Right lung (tissue), 10 donors: ENCODE measurements at places on chromosomes 11 and 22.

DNA sequence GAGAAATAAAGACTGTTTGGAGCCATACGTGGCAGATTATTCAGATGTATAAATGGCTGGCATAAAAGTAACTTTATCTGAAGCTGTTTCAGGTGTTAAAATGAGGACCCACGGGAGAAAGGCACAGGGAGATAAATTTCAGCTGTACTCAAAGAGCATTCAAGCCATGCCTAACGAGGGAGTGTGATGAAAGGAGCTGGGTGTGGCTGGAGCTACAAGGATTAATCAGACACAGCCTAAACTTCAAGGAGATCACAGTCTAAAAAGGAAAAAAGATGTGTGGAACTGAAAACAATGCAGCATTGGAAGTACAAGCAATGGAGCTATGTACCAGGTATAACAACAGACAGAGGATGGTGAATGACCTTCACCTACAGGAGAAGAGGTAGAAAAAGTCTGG lies 120.8 kb upstream of the APOA1 start:
- DNase-seq: no peak

- DNase-seq: no peak
These were observed 6.2 kb downstream of the ROBO4 start for GRCh38 chr11:124891373-124891861.

DNA sequence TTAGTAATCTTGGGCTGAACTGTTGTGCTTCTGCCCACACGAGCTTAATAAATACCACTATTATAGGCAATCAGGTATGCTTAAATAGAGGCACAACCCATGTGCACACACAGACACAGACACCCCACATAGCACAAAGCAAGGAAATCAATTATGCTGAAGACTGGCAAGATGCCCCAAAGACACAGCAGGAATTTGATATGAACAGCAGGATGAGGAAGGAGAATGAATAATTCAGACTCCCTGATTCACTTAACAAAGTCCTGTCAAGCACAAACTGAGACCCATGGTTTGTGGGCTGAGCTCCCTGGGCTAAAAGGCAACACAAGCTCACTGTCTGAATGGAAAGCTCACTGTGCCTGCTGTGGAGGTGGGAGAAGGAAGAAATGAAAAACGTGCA lies 42.5 kb downstream of the RBFOX2 start:
- no peak for DNase-seq

DNA sequence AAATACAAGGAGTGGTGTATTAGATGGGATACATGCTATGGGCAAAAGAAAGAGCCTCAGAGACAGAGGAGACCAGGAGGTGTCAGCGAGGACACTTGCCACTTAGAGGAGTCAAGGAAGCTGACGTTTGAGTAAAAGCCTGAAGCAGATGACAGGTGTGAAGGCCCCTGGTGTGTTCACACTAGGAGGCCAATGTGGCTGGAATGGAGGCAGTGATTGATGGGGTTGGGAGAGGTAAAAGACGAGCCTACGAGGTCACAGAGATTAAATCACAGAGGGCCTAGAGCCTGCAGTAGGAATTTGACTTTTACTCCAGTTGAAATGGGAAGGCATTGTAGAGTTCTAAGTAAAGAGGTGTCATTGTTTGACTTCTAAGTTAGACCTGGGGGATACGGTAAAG lies 12.0 kb upstream of the GDPD5 start:
- DNase-seq: no peak

DNA sequence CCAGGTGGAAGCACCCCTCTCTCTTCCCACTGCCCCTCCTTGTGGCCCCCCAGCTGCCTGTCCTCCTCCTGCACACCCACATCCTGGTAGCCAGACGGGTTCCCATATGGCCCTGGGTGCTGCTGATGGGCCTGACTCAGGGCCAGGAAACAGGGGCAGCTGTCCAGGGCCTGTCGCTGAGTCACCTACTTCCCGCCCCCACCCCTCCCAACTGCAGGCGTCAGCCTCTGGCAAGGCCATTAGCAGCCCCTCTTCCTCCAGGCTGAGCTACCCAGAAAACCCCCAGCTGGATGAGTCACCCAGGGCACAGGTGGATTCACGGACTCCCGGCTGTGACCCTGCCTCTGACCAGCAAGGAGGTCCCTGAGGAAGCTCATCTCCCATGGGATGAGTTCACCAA lies 6.9 kb upstream of the GAL start:
- no peak for DNase-seq

DNA sequence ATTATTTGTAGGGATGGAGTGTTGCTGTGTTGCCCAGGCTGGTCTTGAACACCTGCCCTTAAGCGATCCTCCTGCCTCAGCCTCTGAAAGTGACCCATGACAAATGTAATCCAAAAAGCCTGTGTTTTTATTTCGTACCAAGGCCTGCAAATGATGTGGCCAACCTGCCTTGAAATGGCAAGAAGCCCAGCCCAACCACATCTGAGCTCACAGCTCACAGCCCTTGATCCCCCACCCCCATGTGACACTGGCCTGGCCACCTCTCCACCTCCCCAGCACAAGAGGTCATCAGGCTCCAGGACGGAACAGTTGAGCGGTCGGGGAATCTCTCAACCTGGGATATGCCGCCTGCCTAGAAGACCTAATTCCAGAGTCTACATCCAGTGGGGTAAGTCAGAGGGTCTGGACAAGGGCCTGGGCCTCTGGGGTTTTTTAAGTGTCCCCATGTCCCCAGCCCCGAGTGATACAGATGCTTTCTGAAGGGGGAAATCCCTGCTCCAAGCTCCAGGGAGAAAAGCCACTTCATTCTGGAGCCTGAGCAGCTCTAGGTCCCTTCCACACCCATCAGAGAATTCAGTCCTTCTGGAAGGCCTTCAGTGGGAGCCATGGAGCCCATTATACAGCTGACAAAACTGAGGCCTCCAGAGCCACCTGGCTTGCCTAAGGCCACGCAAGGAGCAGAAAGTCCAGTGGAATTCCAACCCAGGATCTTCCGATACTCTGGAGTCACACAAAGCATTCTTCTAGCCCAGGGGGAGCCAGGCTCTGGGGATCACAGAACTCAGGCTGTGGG lies 70.7 kb downstream of the MN1 start:
- no peak for DNase-seq

DNA sequence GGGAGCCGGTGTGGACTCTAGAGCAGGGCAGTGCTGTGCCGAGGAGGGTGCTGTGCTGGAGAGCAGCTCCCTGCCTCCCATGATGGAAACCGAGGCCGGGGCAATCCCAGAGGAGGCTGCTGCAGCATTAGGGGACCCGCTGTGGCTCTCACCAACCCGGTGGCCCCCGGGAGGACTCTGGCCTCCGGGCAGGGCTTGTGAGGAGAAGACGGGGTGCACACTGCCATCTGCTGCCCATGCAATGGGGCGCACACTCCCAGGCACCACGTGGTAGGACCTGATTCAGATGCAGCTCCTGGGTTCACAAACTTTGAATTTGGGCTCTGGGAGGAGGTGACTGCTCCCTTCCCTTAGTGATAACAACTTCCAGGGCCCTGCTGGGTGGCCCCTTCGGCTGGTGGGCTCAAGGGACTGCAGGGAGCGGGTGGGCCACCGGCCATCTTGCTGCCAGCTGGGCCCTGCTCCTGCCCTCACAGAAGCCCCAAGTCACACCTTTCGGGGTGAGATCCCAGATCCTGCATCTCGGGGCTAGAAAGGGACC lies 93.8 kb upstream of the FGF3 start:
- DNase-seq: no peak

- no peak for DNase-seq
These were observed 185.7 kb downstream of the BCR start for GRCh38 chr22:23365961-23366360.

GRCh38 chr22:32735526-32735925 lies 66.0 kb upstream of the TIMP3 start:
- no peak for DNase-seq

DNA sequence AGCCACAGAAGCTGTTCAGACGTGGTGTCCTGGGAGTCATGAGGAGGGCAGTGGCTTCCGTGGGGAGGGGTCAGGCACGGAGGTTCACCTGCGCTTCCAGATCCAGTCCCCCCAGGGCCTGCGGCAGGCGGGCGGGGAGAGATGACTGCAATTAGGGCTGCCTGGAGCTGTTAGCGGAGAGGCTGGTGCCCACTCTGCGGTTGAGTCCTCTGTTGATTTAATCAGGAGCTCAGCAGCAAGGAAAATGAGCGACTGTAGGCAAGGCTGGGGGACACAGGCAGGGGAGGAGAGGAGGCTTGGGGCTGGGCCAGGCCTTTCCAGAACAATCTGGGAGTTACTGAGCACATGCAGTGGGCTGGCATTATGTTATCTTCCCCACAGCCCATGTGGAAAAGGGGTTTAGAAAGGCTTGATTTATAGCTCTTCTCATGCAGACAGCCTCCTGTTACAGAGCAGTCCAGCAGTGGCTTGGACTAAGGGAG lies 13.1 kb downstream of the PLCB3 start:
- DNase-seq: no peak

- no peak for DNase-seq
These were observed 190.4 kb downstream of the BRD1 start for GRCh38 chr22:49637255-49637760.

GRCh38 chr22:49206281-49206680 lies 621.4 kb downstream of the BRD1 start:
- no peak for DNase-seq

- DNase-seq: peak; percentile 76
These were observed 10.7 kb upstream of the MRGPRX2 start for GRCh38 chr11:19071255-19071654.

- DNase-seq: no peak
These were observed 122.6 kb upstream of the LMO1 start for GRCh38 chr11:8386134-8386864.

DNA sequence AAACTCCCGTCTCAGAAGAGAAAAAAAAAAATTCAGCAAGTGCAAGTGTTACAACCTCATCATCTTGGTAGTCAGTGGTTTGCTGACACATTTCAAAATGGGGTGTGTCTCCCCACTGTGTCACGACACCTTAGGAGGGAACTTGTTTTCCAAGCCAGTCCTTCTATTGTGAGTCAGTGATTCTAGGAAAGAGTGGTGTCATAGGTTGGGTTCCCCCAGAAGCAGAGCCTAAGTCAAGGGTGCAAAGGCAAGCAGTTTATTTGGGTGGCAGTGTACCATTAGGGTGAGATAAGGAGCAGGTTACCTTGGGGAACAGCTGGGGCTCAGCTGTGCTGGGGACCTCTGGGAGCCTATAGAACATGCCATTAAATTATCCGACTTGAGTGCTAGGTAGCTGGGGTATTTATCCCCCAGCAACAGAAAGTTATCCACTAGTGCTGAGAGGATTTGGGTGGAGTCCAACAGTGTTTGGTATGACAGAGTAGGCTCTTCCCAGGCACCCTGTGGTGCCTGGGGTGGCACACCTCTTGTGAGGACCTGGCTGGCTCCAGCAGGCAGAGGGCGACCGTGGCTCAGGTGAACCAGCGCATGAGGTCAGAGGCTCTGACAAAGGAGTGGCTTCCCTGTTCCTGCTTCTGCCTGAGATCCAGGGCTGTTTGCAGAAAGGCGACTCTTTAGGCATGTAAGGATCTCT lies 41.7 kb downstream of the KIAA1671 start:
- no peak for DNase-seq

DNA sequence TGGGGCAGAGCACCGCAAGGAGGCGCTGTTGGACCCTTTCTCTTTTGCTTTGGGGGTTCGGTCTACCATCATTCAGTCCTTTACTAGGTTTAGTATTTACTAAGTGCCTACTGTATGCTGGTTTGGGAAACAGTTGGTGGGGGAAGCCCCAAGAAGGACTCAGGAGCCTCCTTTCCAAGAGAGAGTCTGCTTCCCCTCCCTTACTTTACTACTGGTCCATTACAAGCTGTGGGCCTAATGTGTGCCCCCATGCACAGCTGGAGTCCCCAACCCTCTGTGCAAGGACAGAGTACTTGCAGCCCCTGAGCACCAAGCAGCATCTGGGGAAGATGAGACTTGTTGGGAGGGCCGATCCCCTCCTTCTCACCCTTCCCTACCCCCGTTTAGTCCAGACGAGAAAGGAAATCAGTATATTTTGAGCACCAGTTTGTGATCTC lies 876 bp upstream of the UBE2L6 start:
- no peak for DNase-seq

GRCh38 chr11:75346912-75347647 lies 4.4 kb downstream of the ARRB1 start:
- no peak for DNase-seq

- no peak for DNase-seq
These were observed 14.8 kb downstream of the TAB1 start for GRCh38 chr22:39414377-39414776.

DNA sequence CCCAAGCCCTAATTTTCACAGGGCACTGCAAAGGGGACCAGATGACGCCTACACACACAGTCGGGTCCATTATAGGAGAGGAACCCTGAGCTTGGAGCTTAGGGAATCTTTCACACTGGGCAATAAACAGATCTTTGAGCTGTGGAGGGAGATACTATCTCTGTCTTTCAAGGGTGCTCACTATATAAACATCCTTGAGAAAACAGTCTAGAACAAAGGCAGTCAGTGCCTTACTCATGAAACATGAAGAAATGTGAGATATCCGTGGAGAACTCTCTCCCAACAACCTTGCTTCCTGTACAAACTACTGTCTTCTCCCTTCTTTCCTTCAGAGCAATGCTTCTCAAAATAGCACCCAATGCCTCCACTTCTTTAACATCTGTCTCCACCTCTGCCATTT lies 109.0 kb upstream of the APOA1 start:
- DNase-seq: no peak

- DNase-seq: no peak
These were observed 56.8 kb upstream of the CLMP start for GRCh38 chr11:123251657-123252344.

DNA sequence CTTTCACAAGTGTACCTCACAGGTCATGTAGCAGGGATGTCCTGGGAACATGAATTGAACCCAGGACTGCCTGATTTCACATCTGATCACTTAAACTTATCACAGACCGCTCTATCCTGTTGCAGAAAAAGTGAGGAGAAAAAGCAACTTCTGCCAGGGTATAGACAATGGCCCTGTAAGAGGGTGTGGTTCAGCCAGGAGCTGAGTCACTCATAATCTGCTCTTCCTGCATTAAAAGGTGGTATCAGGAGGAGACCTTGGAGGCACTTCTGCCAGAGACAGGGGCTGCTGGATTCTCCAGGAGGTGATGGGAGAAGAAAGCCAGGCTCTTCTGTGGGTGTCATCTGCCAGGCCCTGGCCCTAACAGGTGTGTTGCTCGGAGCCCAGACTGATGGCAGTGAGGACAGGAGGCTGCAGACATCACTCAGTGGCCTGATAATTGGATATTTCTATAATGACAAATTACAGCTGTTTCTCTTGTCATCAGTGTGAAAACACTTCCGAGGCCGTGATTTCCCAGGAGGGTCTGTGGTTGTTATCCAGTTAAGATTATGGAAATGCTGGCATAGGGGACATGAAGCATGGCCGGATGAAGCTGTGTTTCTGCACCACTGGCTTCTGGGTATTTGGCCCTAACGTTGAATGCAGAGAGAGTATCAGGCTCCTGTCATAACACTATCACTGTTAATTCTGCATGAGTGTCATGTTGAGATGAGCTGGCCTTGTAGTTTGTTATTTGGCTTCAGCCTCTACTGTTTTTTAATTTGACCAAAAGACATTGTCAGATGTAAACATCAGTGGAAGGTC lies 125.1 kb upstream of the ZBED5 start:
- no peak for DNase-seq
